Activated T-cell treated with anti-CD3 and anti-CD28 coated beads, Interleukin-2, amount 50 U/mL, for 72 hours (primary cell): ENCODE measurements at places on chromosomes 5 and 9.
A peak's percentile ranks its signal among the peaks of the same experiment; 100 is the strongest.

GRCh38 chr9:132142924-132143323 is 18.9 kb upstream of the NTNG2 start:
- H3K4me1 ChIP-seq: peaks cover 32% of the 10 kb centered on the region
- no peaks in the 10 kb centered on the region for H3K36me3 ChIP-seq
- no peak overlapping the region for H3K4me3 ChIP-seq

DNA sequence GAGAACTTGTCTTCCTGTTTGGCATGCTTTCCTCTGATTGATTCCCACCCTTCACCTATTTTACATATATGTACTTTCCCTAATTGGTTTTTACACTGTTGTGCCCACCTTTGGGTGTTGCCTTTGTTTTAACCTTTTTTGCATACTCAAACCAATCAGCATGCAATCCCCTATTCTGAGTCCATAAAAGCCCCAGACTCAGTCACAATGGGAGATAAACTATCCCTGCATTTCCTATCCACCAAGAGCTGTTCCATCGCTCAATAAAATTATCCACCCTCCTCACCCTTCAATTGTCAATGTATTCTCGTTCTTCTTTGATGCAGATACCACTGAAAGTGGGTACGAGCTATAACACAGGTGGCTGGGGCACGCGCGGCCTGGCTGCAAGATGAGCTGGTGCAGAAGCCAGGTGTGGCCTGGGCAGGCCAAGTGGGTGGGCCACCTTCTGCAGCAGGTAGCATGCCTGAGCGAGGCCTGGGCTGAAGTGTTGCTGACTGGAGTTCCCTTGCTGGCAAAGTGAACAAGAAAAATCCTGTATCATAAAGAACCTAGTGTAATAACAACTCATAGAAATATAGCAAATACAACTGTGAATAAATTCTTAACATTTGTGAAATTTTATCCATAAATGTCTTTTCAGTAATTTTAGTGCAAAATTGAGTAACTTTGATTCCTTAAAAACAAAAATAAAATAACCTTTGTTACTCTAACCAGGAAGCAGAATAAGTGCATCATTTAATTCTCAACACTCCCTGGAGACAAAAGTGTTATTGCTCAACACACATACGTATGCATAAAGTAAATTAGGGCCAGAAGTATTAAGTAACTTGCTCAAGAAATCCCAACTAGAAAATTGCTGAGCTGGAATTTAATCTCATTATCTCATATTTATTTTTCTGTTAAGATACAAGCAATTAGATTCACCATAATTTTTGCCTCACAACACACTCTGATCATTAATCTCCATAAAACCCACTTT is 685.3 kb upstream of the EDIL3 start:
- H3K4me3 ChIP-seq: no peak overlapping the region
- no peak for DNase-seq
- no peaks in the 10 kb centered on the region for H3K4me1 ChIP-seq
- H3K27ac ChIP-seq: no peak overlapping the region
- no peaks in the 10 kb centered on the region for H3K36me3 ChIP-seq

- no peak for DNase-seq
- H3K27me3 ChIP-seq: no peaks in the 10 kb centered on the region
- H3K4me1 ChIP-seq: peaks cover 13% of the 10 kb centered on the region
Observed at GRCh38 chr5:173880306-173880985, 7.7 kb upstream of the CPEB4 start.

GRCh38 chr9:114484215-114484853 is 20.9 kb downstream of the WHRN start:
- H3K27me3 ChIP-seq: no peaks in the 10 kb centered on the region
- no peaks in the 10 kb centered on the region for H3K36me3 ChIP-seq
- peak; percentile 39 for DNase-seq
- H3K4me1 ChIP-seq: peaks cover 56% of the 10 kb centered on the region

DNA sequence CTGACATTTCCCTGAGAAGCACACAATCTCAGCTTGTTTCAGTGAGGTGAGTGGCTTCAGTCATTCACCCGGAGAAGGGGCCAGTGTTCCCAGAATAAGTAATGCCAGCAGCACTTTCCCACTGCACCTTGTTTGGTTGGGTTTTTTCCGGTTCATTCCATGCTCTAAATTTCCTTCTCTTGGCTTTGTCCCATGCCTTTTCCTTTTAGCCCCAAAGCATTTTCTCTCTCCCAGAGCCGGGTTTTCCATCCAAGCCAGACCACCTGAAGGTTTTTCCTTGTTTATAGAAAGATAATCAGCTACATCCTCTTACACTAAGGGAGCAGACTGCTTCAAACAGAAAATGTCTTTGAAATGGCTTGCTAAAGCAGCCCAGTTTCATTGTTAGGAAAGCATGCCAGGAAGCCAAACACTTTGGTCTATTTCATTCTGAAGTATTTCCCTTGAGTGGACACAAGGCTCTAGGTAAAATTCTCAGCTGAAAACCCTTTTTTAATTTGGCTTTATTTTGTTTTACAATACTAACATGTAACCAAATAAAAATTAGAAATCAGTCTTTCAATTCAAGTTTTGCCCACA is 501.6 kb downstream of the DTWD2 start:
- H3K27me3 ChIP-seq: no peaks in the 10 kb centered on the region
- H3K36me3 ChIP-seq: no peaks in the 10 kb centered on the region
- no peak overlapping the region for H3K4me3 ChIP-seq
- no peak for DNase-seq
- H3K4me1 ChIP-seq: no peaks in the 10 kb centered on the region

DNA sequence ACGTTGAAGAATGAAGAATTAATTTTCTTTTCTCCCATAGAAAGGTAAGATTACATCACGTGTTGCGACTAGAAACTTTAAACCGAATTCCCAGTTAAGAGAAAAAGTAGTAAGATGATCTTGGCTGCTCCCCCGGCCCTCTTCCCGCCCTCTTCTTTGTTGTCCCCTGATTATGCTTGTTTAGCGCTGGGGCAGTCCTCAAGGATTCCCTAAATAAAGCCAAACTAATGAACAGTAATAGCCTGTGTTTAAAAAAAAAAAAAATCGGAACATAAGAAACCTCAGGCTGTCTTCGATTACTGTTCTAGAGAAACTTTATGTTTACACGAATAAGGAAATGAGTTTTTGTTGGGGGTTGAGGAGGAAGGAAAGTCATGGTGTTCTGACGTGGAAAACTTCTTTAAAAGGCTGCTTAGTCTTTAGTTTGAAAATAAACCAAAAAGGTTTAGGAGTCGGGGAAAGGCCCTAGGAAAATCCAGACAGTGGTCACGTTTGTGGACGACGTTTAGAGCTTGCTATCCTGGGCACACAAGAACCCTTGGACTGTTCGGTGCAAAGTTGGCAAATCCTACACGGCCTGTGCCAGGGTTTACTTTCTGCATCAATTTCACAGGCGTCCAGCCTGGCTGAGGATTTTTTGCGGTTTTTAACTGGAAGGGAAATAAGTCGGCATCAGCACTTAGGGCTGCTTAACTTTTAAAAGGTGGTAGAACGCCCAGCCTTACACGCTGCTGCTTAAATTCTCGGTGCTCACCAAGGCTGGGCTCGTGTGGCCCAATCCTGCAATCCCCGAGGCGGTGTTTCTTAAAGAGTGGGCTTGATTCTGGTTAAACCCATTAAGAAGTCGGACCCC is 1.1 kb upstream of the MAT2B start:
- DNase-seq: peak; percentile 45
- H3K4me3 ChIP-seq: peak overlapping the region; percentile 92
- H3K27ac ChIP-seq: peak overlapping the region; percentile 96
- H3K36me3 ChIP-seq: peaks cover 6% of the 10 kb centered on the region
- H3K27me3 ChIP-seq: no peaks in the 10 kb centered on the region

GRCh38 chr9:134933076-134933659 is 15.5 kb upstream of the FCN1 start:
- H3K36me3 ChIP-seq: no peaks in the 10 kb centered on the region
- H3K4me1 ChIP-seq: no peaks in the 10 kb centered on the region
- no peak for DNase-seq
- peaks cover 21% of the 10 kb centered on the region for H3K27me3 ChIP-seq

- no peak overlapping the region for H3K4me3 ChIP-seq
- no peaks in the 10 kb centered on the region for H3K36me3 ChIP-seq
- peak; percentile 4 for DNase-seq
- no peaks in the 10 kb centered on the region for H3K27me3 ChIP-seq
Observed at GRCh38 chr9:79129865-79130480, 441.8 kb upstream of the TLE4 start.

DNA sequence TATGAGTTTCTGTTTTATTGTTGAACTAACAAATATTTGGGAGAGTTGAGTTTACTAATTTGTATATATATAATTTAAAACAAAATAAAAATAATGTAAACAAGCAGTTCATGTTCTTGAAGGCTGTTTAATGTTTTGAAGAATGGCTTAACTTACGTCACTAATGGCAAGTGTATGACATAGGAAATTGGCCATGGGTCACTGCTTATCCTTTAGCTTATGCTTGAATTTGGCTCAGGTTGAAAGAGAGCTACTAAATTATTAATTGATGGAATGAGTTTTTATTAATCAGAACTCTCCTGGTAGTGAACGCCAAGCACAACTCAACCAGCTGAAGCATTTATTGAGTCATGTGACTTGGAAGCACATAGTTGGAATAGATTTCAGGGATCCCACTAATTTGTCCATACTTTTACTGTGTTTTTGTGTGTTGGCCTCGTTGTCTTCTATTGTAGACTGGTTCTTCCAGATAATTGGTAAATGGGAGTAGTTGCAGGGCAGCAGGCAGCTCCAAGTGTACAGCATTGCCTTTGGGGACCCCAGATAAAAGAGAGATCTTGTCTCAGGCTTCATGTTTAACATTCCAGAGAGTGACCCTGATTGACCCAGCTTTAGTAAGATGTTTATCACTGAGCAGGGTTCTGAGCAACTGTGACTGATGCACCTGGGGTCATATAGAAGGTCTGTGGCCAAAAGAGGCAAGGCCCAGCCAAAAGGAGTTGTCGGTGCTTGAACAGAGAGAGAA is 13.5 kb downstream of the C5orf58 start:
- peaks cover 58% of the 10 kb centered on the region for H3K36me3 ChIP-seq
- H3K27ac ChIP-seq: no peak overlapping the region
- no peak for DNase-seq
- H3K27me3 ChIP-seq: no peaks in the 10 kb centered on the region

GRCh38 chr9:127323393-127323792 is 58.8 kb downstream of the GARNL3 start:
- H3K36me3 ChIP-seq: no peaks in the 10 kb centered on the region
- H3K4me1 ChIP-seq: no peaks in the 10 kb centered on the region
- H3K27ac ChIP-seq: no peak overlapping the region
- H3K27me3 ChIP-seq: peaks cover 22% of the 10 kb centered on the region
- DNase-seq: no peak

DNA sequence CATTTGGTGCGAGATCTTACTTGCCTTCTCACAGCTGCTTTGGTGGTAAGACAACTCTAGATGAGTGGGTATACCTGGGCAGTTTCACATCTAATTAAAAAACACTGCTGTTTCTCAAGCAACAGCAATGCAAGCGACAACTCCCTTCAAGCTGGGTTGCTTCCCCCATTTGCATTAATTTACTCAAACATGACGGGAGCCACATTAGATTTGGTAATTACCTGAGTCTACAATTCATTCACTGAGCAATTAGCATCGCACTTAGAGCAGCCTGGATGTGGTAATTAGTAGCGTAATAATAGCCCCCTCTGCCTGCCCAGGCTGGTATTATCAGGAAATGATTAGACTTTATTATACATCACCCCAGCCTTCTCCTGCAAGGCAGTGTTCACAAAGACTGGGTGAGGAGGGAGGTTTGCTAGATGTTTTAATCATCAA is 73.4 kb downstream of the FBXO38 start:
- peaks cover 19% of the 10 kb centered on the region for H3K27me3 ChIP-seq
- H3K36me3 ChIP-seq: no peaks in the 10 kb centered on the region
- no peak overlapping the region for H3K27ac ChIP-seq
- H3K4me1 ChIP-seq: no peaks in the 10 kb centered on the region

DNA sequence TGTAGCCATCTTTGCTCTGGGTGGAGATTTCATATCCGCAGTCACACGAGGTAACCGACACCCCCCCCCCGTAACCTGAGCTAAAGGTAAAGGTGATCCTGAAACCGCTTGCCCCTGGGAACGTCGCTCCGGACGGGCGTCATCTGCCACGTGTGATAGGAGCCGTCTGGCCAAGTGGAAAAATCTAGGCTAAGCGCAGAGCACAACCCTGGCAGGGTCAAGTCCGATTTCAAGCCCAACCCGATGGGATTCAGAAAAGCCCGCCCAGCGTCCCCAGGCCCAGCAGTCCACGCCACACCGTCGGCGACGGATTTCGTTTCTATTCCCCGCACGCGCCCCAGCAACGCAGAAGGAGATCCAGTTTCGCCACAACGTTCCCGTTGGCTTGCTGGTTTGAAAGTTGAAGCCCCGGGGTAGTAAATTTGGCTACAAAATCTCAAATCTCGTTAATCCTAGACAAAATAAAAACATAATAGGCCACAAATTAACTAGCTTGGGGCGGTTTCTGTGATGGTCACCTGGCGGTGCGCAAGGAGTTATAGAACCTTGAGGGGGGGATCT is 32.4 kb upstream of the NFIB start:
- peaks cover 12% of the 10 kb centered on the region for H3K4me1 ChIP-seq
- DNase-seq: no peak
- H3K36me3 ChIP-seq: no peaks in the 10 kb centered on the region
- H3K27me3 ChIP-seq: peaks cover 35% of the 10 kb centered on the region
- peak overlapping the region; percentile 11 for H3K4me3 ChIP-seq

GRCh38 chr9:100600521-100601079 is 22.7 kb downstream of the CAVIN4 start:
- H3K27ac ChIP-seq: no peak overlapping the region
- H3K4me3 ChIP-seq: no peak overlapping the region
- H3K36me3 ChIP-seq: no peaks in the 10 kb centered on the region
- no peak for DNase-seq

DNA sequence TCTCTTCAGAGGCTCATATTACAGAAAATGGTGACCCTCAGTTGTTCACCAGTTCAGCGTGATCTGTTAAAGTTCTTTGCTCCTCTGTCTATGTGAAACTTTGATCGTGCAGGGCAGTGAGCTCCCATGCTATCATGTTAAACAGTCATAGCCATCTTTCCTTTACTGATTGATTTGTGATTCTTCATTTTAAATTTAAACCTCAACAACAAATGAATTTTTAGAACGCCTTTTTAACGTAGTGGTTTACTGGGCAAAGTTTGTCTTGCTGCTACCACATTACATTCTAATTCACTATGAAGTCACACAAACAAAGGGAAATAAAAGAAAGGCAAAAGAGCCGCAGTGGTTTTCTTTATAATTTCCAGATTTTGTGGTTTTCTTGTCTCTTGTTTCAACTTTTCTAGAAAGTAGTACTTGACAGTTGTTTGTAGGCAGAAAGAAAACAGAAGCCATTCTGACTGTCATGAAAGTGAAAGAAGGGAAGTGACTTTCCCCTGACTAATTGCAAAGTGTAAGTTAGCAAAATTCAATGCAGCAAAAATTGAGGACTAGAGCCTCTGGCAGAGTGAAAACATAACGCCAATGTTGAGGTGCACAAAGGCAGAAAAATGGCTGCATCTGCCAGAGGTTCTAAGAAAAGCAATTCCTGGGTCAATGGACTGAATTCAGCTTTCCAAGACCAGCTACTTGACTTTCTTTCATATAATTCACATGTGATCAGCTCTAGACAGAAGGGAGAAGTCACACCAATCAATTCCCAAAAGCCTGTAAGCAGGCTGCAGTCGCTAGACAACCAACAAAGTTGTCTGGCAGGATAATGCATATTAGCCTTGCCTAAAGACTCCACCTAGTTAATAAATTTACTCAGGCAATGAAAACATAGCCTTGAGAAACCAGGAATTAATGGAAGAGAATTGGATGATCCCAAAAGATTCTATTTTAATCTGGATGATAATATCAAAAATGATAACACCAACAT is 7.1 kb upstream of the IFNA6 start:
- H3K4me1 ChIP-seq: peaks cover 21% of the 10 kb centered on the region
- H3K36me3 ChIP-seq: peaks cover 6% of the 10 kb centered on the region
- H3K4me3 ChIP-seq: peak overlapping the region; percentile 77
- peaks cover 37% of the 10 kb centered on the region for H3K27me3 ChIP-seq
- DNase-seq: peak; percentile 16
- peak overlapping the region; percentile 83 for H3K27ac ChIP-seq

- no peaks in the 10 kb centered on the region for H3K36me3 ChIP-seq
- H3K4me1 ChIP-seq: no peaks in the 10 kb centered on the region
- DNase-seq: no peak
- H3K4me3 ChIP-seq: no peak overlapping the region
Observed at GRCh38 chr5:97624886-97625285, 441.8 kb upstream of the RIOK2 start.
